ENCODE measurements at places on chromosomes 6 and 20. TPM values are rescaled to one million over a fixed set of nuclear protein-coding genes. Genes with fewer than 3 reads are reported as not detected.

Gene PMEPA1
- 10.3 TPM for total RNA-seq

Gene CRISP3
- total RNA-seq = 0.07 TPM

Gene MUC21
- total RNA-seq = not detected

Gene FUCA2
- total RNA-seq = 28.3 TPM

Gene EPB41L2
- total RNA-seq = 6.5 TPM

Gene CNBD2
- total RNA-seq = 1.1 TPM

Gene ZSWIM3
- 3.1 TPM for total RNA-seq
